Activated naive CD4-positive, alpha-beta T cell treated with anti-CD3 and anti-CD28 coated beads, Interleukin-2, amount 50 U/mL, for 72 hours (primary cell): ENCODE measurements at places on chromosomes 13 and 19. TPM values are rescaled to one million over a fixed set of nuclear protein-coding genes. Genes with fewer than 3 reads are reported as not detected.

The LINGO3 gene
- not detected for total RNA-seq

The THSD8 gene
- total RNA-seq: 42.7 TPM

The GNG7 gene
- total RNA-seq: 0.84 TPM

The RPL36 gene
- total RNA-seq: 1,174 TPM

The ZNF304 gene
- total RNA-seq: 3.5 TPM

The ZNF616 gene
- total RNA-seq: 9.6 TPM

The LILRA5 gene
- total RNA-seq: not detected

The KIRREL2 gene
- 1.2 TPM for total RNA-seq

The TBXA2R gene
- total RNA-seq: 1.3 TPM

The TUBA3C gene
- total RNA-seq: not detected

The TEX26 gene
- not detected for total RNA-seq

- DNase-seq: no peak
Observed at GRCh38 chr13:78603240-78603957, at the start of gene POU4F1. Gene POU4F1, minus strand, starts transcription at chr13:78603552. Its CDS starts 226 bp downstream, at chr13:78603326.

GRCh38 chr13:113649212-113649611 lies 8.8 kb downstream of the ATP4B start:
- DNase-seq: no peak

GRCh38 chr19:54186934-54187381 lies 2.4 kb downstream of the MBOAT7 start:
- DNase-seq: no peak

DNA sequence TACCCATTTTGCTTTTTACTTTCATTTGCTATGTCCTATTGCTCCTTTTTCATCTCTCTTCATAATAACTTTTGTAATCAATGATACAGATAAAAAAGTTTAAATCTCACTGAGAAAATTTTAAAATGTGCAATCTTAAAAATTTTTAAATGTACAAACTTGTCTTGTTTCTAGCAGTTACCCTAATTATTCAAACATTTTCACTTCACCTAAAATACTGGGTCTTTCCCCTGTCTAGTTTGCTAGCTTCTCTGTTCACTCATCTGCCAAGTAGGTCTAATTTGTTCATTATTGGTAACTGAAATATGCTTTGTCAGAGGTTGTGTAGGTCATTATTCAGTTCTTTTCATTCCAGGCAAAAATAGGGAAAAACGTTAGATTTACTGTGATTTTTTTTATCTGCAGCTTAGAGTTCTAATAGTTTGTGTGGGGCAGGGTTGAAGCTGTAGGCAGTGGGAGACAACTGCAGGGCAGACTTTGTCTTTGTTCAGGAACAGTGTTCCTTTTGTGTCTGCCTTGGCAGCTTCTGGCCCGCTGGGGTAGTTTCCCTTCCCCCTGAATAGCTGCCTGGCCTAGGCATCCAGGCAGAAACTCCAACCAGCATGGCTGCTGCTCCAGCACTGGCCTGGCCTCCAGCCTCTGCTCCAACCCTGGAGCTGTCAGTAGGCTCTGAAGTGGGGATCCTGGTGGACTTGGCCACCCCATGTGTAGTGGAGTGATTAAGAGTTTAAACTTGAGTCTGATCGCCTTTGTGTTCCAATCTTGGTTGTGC lies 48.5 kb downstream of the WDFY2 start:
- no peak for DNase-seq

DNA sequence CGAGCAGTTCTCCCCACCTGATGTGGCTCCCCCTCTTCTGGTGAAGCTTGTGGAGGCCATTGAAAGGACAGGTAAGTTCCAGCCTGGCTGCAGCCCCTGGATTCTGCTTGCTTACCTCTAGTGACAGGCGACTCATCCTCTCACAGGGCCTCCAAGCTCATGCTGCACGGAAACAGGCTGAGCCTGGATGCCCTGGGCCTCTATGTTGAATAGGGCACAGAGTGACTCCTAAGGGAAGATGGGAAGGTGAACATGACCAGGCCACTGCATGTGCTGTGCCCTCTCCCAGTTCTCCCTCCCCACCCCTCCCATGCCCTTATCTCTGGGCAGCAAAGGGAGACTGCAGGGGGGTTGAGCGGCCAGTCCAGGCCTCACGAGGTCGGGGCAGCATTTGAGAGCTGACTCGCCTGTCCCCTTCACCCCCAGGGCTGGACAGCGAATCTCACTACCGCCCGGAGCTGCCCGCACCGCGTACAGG lies 7.6 kb downstream of the PIK3R2 start:
- no peak for DNase-seq

DNA sequence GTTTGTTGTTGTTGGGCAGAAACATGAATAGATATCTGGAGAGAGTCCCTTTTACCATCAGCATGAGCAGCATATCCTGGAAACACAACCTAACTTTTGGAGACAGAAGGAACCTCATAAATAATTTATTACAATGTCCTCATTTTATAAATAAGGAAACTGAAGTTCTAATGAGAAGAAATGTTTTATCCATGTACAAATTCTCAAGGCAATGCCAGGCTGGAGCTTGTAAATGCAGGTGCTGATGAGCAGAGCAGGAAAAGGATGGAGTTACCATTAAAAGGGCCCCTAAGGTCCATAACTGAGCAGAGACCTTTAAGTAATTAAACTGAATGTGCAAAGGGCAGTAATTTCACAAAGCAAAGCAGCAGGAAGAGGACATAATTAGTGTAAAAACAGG lies 17.3 kb downstream of the LCP1 start:
- no peak for DNase-seq

- DNase-seq: no peak
Observed at GRCh38 chr19:49983645-49984229, 22.8 kb upstream of the SIGLEC11 start.

DNA sequence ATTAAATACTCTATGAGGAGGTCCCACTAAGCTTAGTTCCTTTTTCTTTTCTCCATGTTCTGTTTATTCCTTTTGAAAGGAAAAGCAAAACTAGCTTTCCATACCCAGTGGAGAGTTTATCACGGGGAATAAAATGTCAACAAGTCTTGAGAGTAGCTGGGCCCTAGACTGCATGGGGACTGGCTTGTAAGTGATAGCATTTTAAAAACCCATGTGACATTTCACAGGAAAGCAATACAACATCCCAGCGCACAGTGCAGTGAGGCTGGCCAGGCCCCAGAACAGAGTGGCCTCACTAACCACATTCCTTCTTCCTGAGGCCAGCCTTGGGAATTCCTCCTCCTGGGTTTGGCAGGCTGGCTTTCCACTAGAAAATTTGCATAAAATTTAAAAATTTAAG lies 149.8 kb downstream of the DLEU7 start:
- no peak for DNase-seq

DNA sequence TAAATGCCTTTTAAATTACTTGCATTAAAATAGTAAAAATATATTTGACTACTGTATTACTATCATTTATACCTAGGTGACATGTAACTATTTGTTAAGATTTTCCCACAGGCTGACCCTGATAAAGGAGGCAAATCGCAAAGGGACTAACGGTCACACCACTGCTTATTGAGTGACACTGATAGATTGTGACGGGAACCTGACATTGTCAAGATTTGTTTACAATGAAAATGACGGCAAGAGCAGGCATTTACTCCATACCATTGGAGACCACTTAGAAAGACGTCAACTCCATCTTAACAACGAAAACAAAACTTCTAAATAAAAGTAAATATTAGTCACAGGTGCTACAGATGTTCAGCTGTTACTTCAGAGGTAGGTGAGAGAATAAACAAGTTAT lies 289.0 kb downstream of the DACH1 start:
- DNase-seq: no peak

GRCh38 chr19:10963865-10964264 lies 3.0 kb downstream of the SMARCA4 start:
- no peak for DNase-seq

GRCh38 chr19:57363688-57364181 lies 384 bp downstream of the TRAPPC2B start:
- DNase-seq: no peak

DNA sequence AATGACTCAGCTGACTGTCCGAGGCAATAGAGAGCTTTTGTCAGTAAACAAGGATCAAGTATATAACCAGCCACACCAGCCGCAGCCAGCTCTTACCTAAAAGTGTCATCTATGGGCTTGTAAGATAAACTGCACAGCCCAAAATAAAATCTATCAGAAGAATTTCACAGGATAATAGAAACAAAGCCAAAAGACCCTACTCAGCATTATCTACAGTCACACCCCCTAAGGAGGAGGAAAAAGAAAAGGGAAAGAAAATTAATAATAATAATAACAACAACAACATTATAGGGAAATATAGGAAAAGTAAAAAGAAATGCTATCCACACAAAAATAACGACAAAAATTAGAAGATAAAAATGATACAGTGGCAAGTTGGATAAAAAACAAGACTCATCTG lies 1883.8 kb downstream of the OLFM4 start:
- DNase-seq: no peak

- no peak for DNase-seq
Observed at GRCh38 chr13:79401259-79402070, 4.6 kb downstream of the RBM26 start.

- no peak for DNase-seq
Observed at GRCh38 chr13:45393941-45394570, 24.1 kb downstream of the SLC25A30 start.

- peak; percentile 36 for DNase-seq
Observed at GRCh38 chr13:91369441-91369831, 21.9 kb downstream of the MIR17HG start.

- no peak for DNase-seq
Observed at GRCh38 chr13:33119856-33120543, 103.8 kb downstream of the KL start.

DNA sequence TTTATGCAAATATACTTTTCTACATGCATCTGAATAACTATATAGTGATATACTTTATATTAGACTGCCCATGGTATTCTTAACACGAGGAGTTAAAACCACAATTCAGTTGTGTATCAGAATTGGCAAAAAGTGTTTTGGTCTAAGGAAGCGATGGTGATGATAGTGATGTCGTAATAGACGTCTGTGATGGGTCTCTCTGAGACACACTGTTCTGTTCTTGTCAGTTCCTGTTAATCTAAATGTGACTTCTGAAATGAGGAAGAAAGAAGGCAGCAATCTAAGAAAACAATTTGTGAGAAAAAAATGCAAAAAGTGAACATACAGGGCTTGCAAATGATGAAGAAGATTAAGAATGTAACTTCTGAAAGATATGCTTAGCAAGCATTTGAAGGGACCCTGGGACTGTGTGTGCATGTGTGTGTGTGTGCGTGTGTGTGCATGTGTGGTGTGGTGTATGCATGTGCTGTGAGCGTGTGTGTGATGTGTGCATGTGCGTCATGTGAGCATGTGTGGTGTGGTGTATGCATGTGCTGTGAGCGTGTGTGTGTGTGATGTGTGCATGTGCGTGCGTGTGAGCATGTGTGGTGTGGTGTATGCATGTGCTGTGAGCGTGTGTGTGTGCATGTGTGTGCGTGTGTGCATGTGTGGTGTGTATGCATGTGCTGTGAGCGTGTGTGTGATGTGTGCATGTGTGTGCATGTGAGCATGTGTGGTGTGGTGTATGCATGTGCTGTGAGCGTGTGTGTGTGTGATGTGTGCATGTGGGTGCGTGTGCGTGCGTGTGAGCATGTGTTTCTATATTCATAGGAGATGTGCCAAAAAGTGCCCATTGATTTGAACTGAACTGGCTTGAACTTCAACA lies 131.8 kb downstream of the IRS2 start:
- no peak for DNase-seq

GRCh38 chr19:5121266-5122120 lies 152.6 kb downstream of the KDM4B start:
- DNase-seq: no peak

DNA sequence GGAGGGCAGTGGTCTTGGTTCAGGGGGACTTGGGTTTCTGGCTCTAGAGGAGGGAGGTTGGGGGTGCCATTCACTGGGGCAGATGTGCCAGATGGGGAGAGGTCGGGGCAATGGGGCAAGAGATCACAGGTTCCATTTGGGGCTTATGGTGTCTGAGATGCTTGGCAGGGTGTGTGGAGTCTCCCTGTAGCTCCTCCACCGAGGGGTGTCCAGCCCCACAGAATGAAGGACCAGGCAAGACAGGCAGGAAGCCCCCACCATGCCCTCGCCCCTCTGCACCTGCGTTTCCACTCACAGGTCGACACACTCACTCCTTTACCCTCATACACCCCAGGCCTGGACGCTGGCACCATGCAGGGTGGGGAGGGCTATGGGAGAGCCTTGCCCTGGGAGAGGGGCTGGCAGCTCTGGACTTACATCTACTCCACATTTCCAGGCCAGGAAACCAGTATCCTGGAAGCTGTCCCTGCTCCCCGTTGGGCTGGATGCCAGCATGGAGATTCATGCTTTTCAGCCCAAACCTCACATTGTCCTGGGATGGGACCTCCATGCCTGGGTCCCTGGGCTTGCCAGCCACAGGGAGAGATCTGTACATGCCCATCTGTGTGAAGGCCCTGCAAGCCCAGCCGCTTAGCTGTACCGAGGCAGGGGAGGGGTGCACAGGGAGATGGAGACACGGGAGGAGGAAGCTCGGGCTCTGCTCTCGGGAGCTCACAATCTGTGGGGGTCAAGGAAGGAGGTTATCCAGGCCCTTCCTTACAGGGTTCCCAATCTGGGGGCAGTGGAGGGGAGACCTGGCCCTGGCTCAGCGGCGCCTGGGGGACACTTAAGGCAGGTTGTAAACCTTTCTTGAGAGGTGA lies 77.1 kb downstream of the CHST8 start:
- DNase-seq: no peak

- no peak for DNase-seq
Observed at GRCh38 chr19:15321739-15322138, 10.6 kb downstream of the BRD4 start.

GRCh38 chr13:35797991-35798390 lies 321.5 kb upstream of the MAB21L1 start:
- DNase-seq: no peak

DNA sequence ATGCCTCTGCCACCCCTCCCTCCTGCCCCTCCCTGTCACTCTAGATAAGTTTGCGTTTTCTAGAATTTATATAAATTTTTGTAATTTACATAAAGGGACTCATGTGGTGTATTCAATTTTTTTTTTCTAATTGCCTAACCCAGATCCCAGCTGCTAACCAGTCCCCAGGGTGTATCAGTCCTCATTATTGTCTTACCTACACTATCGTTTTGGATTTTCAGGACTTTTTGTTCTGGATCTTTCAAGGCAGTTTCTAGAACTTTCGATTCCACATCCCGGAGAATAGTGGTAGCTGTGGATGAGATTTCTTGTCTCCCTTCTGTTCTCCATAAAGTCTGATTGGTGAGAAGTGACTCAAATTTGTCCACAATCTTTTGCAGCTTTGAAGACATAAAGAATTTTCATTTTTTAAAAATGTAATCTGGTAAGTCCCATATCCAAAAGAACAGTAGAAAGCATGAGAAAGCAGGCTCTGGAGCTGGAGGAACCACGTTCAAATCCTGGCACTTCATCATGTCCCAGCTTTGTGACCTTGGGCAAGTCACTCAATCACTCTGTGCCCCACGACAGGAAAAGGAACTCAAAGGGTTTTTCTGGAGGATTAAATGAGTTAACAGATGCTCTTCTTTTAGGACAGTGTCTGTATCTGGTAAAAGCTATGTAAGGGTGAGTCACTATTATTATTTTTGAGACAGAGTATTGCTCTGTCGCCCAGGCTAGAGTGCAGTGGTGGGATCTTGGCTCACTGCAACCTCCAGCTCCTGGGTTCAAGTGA lies 19.7 kb downstream of the ADGRE3 start:
- DNase-seq: no peak
